ENCODE measurements at places on chromosomes 5 and 9. TPM values are rescaled to one million over a fixed set of nuclear protein-coding genes. Genes with fewer than 3 reads are reported as not detected.

DNA sequence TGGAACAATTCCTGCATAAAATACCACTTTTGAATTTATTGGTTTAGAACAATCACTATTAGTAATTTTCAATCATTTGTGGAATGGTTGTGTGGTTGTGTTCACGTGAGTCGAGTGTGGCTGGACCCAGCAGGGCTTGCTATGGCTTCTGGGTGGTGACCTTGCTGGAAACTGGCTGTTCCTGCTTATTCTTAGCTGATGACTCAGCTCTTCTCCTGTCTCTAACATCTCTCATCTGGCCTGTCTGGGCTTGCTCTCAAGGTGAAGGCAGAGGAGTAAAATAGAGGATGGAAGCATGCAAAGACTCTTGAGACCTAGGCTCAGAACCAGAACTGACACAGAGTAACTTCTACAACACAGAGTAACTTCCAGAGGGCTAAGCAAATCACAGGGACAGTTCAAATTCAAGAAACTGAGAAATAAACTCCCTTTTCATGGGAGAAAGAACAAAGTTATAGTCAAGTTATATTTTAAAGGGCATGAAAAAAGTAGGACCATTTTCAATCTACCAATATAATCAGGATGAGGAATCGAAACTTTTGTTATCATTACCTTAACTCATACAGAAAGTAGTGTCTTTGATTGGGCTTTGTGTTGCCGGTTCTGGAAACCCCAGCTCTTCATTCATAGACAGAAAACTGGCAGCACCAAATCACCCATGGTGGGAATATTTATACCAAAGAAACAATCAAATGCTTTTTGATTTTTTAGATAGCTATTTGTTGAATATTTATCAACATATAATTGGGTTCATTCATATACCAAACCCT, 665.1 kb downstream of the CDH18 start:
- DNase-seq, result no peak

- DNase-seq, result no peak
Observed at GRCh38 chr5:126143622-126144021, 279.6 kb upstream of the GRAMD2B start.

Gene UBAP2
- 27.7 TPM for total RNA-seq

GRCh38 chr5:107674655-107675054, 3.9 kb upstream of the EFNA5 start:
- no peak for DNase-seq

- no peak for DNase-seq
Observed at GRCh38 chr9:14326264-14326826, 12.4 kb upstream of the NFIB start.

Gene AQP3
- 48.0 TPM for total RNA-seq

- no peak for DNase-seq
Observed at GRCh38 chr9:135047521-135047920, 39.9 kb upstream of the OLFM1 start.

Data from CD8-positive, alpha-beta T cell (primary cell).